ENCODE measurements at places on chromosomes 5 and 9.

DNA sequence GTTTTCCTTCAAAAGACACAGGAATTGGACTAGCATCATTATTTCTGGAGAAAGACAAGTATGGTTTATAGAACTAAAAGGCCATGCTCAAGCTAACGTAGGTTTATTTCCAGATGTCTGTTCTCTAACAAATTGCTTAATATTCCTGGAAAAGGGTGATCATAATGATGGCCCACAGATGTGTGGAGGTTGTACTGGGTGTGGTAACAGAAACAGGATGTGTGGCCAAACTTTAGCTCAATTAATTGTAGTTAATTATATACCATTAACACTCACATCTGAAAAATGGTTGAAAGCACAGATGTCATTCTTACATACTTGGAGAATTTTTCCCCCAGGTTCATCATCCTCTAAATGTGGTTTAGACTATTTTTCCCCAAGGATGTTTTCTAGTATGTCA lies 292.7 kb upstream of the RASA1 start:
- no peak for DNase-seq

DNA sequence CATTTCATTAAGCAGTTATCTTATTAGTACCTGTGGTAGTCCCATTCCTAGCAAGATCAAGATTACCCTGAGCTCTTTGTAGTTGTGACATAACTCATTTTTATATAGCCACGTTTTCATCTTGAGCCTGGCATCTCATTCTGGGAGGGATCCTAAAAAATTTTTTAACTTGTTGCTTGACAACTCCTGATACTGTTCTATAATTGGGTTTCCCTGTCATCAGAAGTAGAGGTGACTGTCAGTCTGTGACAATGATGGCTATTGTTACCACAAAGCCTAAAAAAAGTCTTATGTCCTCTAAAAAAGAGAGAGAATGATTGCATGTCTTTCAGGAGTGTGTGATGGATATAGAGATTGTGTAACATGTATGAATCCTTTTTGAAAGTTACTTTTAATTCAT lies 164.8 kb downstream of the SGCD start:
- no peak for DNase-seq

- DNase-seq: no peak
These were observed 284.2 kb upstream of the SEMA6A start for GRCh38 chr5:116858705-116859333.

- no peak for DNase-seq
These were observed 576.7 kb upstream of the ZNF462 start for GRCh38 chr9:106286249-106286648.

DNA sequence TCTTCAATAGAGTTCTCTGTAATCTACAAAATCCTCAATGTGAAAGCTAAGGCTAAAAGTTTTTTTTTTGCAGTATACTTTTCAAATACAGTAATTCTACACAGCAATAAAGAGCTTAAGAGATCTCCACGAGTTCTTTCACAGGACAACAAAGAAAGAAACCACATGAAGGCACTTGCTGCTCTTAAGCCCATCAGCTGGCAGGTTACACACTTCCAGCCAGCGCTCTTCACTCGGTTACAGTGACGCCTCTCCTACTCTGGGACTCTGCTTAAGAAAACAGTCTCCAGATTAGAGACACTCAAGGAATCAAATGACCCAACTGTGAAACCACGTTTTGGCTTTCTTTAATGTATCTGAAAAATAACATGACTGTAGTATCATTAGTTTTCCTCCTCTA lies 85.0 kb downstream of the ROR2 start:
- DNase-seq: no peak

- DNase-seq: no peak
These were observed 85.3 kb downstream of the NSUN2 start for GRCh38 chr5:6547498-6547897.

DNA sequence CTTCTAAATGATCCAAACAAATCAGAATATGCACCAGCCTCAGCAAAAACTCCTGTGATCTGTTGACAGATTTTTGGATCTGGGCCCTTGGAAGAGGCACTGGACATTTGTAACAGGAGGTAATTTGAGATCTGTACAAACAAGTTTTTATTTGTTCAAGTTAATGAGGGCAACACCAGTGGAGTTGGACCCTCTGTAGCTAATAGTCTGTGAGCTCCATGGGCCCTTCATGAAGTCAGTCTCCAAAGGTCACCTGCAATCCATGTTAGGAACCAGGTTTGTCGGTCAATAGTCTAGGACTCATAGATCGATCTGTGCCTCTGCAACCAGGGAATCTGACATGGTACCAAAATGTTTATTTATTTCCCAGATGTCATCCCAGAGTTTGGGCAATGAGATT lies 40.9 kb downstream of the PAM start:
- DNase-seq: no peak

GRCh38 chr5:170221327-170221741 lies 11.5 kb upstream of the C5orf58 start:
- DNase-seq: no peak

- no peak for DNase-seq
These were observed 171.3 kb downstream of the RGS3 start for GRCh38 chr9:113634596-113635515.

GRCh38 chr5:41707853-41708603 lies 162.2 kb downstream of the OXCT1 start:
- no peak for DNase-seq

DNA sequence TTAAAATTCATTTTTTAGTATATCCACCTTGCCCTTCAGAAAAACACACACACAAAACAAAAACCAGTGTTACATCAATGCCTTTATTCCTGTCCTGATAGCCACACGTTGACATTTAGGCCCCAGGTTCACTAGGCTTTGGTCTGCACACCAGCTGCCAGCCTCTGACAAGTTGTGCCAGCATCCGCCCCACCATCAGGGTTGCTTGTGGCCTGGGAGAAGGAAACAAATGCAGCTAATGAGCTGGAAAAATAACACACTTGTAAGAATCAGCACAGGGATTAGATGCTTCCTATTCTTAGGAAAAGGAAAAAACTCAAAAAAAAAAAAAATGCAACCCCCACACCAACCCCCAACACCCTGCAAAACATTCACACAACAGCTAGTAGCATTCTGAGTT lies 404.0 kb upstream of the GRIA1 start:
- DNase-seq: no peak

DNA sequence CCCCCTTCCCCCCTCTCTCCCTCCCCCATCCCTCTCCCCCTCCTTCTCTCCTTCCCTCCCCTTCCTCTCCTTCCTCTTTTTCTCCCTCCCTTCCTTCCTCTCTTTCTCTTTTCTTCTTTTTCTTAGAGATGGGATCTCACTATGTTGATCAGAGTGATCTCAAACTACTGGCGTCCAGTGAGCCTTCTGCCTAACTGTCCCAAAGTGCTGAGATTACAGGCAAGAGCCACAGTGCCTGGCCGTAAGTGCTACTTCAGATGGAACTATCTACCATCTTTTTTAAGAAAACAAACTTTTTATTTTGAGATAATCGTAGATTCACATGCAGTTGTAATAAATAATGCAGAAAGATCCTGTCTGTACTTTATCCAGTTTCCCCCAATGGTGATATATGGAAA lies 6.3 kb downstream of the RCL1 start:
- DNase-seq: no peak

- DNase-seq: no peak
These were observed 233.5 kb downstream of the FRMD3 start for GRCh38 chr9:83304686-83305085.

DNA sequence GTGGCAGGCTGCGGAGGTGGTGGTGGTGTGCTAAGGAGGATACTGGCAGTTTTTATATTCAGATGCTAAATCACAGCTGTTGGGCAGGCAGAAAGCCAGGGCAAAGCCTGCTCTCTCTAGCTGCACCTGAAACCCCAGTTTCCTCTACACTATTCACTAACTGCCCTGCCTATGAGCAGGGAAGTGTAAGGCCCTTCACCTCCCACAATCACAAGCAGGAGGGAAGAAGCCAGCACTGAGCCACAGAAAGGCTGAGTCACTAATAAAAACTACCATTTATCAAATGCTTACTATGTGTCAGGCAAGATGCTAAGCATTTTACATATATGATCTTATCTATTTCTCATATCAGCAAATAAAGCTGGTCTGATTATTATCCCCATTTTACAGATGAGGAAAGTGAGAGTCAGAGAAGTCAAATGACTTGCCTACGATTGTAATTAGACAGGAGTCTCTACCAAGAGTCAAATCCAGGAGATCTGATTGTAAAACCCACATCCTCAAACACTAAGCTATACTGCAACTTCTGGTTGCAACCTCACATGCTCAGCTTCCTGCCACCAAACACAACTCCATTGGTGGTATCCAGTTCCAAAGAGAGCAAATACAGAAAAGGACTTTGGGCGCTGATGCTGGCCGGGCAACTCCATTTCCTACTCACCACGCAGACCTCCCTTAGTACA lies 17.7 kb upstream of the IL6ST start:
- DNase-seq: no peak

- DNase-seq: no peak
These were observed 281.6 kb downstream of the MAST4 start for GRCh38 chr5:66877843-66878242.

DNA sequence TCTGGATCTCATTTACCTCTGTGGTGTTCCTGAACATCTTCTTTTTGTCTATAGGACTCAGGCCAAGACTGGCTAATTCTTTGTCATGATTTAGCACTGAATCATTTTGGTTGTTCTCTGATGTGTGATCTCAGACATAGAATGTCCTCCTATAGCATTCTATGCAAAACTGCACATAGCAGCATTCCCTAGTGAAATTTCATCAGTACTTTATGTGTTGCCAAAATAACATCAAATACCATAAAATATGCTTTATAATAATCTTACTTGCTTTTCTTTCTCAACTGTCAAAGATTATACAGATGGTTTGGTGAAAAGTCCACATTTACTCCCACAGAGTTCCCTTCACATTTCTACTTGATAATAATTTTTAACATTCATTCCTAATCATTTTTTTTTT lies 115.7 kb upstream of the MPDZ start:
- DNase-seq: no peak

DNA sequence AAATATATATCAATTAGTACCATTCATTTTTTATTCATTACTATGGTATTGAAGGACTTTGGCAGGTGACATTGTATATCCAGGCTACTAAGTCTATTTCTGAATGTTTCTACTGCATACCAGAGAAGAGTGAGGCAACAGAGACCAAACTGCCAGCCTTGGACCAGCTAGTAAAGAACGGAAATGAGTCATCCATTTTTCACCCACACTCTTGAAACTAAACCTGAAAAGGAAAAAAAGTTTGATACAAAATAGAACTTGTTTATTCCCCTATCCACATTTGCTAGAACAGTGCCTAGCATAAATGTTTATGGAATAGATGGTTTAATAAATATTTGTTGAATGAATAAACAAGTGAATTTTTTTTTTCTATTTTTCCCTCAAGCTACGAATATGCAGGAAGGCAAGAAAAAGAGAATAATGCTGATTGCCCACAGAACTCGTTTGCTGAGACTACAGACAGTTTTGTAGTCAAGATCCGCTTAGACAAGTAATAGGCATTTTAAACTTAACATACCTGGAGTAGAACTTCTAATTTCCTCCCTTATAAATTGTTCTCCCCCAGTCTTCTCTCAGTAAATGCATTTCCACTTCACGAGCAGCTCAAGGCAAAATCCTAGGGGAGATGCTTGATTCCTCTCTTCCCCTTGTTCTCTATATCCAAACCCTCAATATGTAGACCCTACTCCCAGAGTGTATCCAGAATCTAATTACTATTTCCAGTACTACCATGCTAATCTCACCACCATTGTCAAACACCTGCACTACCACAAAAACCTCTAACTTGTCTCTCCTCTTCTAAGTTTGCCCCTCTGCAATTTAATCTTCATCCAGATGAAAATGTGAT lies 146.2 kb upstream of the RASA1 start:
- DNase-seq: no peak

DNA sequence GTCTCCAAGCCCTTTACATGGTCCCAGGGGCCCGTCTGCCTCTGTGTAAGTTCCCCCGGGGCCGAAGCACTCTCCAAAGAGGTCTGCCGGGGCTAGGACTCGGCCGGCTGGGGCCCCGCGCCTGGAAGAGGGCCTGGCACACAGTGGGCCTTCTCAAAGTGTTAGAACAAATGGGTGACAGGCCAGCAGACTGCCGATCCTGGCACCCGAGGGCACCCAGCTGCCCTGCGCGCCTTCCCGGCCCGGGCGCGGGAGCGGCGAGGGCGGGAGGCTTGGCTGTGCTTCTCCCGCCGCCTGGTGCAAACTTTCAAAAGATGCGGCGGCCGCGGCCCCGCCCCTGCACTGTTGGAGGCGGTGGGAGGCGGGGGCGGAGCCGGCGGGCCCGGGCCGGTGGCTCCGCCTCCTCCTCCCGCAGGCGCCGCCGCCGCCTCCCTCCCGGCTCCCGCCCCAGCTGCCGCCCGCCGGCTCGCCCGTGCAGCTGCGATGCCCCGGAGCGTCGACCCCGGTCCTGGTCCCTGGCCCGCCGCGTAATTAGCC lies at the start of gene NEURL1B:
Gene NEURL1B, plus strand, starts transcription at position 442 of the 537 bp plus-strand sequence. CDS start 144 bp downstream, outside the sequence.
- DNase-seq: no peak

- DNase-seq: no peak
These were observed 191.6 kb downstream of the PLK2 start for GRCh38 chr5:58268268-58268667.

GRCh38 chr9:15116130-15116580 lies 190.9 kb downstream of the TTC39B start:
- DNase-seq: no peak

- DNase-seq: no peak
These were observed 137.9 kb downstream of the TMEM38B start for GRCh38 chr9:105832096-105832710.

- no peak for DNase-seq
These were observed 239.9 kb upstream of the TRPM3 start for GRCh38 chr9:71361357-71361756.

- no peak for DNase-seq
These were observed 1.6 kb downstream of the CLPTM1L start for GRCh38 chr5:1343315-1343751.

GRCh38 chr5:38473008-38473407 lies 83.4 kb downstream of the LIFR start:
- no peak for DNase-seq

GRCh38 chr5:77123057-77123456 lies 36.0 kb upstream of the ZBED3 start:
- no peak for DNase-seq

DNA sequence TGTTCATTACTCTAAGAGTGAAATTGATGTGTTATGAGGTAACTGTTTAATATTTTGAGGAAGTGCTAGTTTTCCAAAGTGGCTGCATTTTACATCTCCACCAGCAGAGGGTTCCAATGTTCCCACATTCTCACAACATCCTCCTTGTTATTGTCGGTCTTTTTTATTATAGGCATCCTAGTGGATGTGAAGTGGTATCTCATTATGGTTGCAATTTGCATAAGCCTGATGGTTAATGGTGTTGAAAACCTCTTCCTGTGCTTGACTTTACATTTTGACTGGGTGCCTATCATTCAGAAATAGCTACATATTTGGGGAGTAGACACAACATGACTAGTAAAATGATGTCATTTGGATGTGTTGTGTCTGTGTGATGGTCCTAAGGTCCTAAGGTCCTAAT lies 143.6 kb downstream of the MRPS30 start:
- no peak for DNase-seq

- DNase-seq: no peak
These were observed 40.0 kb downstream of the GSN start for GRCh38 chr9:121307976-121308375.
